Stimulated activated CD8-positive, alpha-beta memory T cell treated with anti-CD3 and anti-CD28 coated beads, Interleukin-7, amount 100 ng/mL, for 1 hour (primary cell): ENCODE measurements at places on chromosomes 2 and 18.

DNA sequence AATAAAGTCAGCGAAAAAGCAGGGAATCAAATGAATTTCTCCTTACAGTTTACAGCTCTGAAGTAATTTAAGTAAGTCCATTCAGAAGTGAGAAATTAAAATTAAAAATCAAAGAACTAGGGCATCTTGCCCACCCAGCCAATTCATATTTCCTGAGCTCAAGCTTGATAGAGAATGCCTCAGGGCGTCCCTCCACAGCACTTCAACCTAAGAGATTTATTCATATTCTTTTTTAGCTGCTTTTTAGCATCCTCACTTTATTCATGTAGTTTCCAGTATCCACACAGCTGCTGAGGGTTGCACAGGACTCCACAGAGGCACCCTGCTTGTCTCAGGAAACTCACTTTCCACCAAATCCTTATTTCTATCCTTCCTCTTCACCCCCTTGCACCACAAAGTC lies 900.3 kb downstream of the BCL11A start:
- no peak for DNase-seq

DNA sequence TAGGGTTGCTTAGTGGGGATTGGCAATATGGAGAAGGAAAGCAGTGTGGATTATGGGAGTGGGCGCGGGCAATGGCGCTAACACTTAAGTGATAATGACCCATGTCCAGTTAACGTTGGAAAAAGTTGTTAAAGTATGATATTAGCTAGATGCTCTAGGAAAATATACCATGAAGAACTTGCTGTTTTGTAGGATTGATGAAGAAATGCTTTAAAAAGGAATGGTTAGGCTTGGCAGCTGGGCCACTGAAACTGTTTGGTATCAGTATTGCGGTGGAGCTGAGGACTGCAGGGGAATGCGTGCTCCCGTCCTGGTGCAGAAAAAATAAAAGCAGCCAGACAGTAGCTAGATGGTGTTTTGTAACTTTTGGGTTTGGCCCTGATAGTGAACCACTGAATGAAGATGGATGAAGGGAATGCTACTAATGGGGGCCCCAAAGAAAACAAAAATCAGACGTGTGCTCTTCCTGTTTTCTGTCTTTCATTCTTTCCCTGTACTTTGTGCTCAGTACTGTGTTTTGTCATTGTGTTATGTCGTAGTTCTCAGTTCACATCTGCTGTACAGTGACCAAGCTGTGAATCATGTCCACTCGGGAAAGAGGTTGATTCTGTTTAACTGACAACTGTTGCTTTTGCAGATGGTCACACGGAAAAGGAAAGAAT lies 999 bp downstream of the INSIG2 start:
- DNase-seq, result no peak

- DNase-seq, result no peak
Observed at GRCh38 chr18:24063121-24063731, 48.7 kb downstream of the TTC39C start.

DNA sequence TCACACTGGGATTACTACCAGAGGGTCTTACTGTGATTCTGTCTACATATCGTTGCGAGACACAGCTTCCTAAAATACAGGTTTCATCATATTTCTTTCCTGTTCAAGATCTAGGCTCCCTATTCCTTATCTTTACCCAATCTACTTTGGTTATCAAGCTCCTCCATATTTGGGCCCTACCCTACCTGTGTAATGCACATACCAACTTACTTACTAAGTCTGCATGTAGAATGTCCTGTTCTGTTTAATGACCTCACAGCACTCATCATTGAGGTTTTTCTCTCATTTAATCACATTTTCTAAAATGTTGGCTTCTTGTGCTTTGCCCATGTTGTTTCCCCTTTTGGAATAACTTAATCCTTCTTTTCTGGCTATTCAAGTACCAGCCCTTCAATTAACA lies 551.1 kb downstream of the ZEB2 start:
- DNase-seq, result no peak

GRCh38 chr18:811892-812375 lies at the start of gene YES1:
Gene YES1, minus strand, starts transcription at chr18:812242. Its CDS starts 55,415 bp downstream, at chr18:756827.
- no peak for DNase-seq

GRCh38 chr18:24319757-24320156 lies 77.9 kb downstream of the OSBPL1A start:
- no peak for DNase-seq

DNA sequence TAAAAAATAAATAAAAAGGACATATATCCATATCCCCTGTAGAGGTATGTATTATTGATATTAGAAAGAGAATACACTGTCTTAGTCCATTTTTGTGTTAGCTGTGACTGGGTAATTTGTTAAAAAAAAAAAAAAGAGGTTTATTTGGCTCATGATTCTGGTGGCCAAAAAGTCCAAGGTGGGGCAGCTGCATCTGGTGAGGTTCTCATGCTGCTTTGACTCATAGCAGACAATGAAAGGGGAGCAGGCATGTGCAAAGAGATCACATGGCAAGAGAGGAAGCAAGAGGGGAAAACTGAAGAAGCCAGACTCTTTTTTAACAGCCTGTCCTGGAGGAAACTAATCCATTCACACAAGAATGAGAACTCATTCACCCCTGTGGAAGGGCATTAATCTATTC lies 101.6 kb upstream of the MAP4K3 start:
- DNase-seq, result no peak

GRCh38 chr2:74700643-74701372 lies 46.8 kb downstream of the SEMA4F start:
- DNase-seq, result no peak

- DNase-seq, result no peak
Observed at GRCh38 chr18:77206676-77207374, 42.8 kb upstream of the GALR1 start.

DNA sequence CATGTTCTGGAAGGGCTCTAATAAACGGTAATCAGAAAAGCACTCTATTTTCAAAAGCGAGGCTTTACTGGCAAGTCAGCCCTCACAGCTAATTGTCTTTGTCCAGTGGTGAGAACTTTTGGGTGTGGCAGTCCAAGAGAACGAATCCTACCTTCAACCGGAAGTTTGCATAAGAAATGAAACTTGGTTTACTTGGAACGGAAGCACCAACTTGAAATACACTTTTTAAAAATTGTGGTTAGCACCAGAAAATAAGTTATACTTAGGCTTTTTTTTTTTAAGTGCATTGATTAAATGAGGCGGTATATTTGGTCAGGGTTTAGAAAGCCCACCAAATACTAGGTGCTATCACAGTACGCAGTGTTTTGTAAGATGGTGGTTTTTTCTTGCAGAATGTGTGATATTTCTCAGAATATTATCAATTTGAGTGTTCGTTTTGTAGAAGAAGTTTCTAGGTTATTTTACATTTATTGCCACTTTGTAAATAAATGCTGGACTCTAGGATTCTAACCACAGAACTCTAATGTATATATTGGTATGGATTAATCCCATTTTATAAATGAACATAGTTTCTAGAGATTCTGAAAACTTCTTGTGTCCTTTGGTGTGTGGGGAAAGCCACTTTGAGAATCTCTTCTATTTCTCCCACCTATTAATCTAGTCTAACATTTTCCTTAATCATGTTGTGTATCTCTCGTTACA lies 1.2 kb downstream of the MYL12A start:
- DNase-seq, result no peak

DNA sequence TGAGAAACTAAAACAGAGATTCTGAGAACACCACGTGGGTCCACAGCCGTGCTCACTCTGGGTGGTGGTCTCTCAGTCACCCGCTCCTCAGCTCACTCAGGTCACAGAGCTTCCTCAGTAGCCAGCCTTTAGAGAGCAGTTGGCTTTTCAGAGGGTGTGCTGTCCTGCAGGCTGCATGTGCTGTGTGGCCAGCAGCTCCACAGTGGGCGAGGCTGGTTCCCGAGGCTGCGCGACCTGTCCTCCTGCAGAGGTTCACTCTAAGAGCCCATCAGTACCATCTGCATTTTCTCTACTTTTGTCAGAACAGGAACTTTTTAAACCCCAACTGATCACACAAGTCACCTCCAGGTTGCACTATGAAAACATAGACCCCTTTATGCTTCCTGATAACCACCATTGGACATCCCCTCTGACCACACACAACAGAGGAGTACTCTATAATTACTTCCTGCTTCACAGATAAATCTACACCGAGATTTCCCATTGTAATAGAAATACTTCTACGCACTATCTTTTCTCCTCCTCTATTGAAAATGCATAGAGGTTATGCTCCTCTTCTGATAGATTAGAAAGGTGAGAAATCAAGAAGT lies 93.1 kb downstream of the GYPC start:
- no peak for DNase-seq

DNA sequence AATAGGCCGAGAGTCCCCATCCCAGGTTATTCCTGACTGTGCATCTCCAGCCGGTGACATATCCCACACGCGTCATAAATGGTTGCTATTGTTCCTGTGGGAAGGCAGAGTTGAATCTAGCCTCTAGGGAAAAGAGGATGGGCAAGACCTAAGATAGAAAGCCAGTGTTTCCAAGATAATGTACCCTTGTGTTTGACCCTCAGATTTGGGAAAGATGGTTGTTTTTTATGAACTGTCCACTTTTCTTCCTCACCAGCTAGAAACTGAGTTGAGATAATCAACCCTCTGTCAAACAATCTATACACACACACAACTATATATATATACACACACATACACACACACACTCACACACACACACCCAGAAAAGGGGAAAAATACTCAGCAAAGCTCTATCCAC lies 131.0 kb downstream of the PRKCE start:
- no peak for DNase-seq

- no peak for DNase-seq
Observed at GRCh38 chr2:5839550-5839949, 147.4 kb downstream of the SOX11 start.

DNA sequence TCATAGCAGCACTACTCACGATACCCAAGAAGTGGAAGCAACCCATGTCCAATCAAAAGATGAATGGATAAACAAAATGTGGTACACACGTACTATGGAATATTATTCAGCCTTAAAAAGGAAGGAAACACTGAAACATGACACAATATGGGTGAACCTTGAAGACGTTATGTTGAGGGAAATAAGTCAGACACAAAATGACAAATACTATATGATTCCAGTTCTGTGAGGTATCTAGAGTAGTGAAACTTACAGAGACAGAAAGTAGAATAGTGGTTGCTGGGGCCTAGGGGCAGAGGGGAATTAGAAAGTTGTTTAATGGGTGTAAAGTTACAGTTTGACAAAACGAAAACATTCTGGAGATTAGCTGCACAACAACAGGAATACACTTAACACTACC lies 24.7 kb downstream of the TLK1 start:
- DNase-seq, result no peak

DNA sequence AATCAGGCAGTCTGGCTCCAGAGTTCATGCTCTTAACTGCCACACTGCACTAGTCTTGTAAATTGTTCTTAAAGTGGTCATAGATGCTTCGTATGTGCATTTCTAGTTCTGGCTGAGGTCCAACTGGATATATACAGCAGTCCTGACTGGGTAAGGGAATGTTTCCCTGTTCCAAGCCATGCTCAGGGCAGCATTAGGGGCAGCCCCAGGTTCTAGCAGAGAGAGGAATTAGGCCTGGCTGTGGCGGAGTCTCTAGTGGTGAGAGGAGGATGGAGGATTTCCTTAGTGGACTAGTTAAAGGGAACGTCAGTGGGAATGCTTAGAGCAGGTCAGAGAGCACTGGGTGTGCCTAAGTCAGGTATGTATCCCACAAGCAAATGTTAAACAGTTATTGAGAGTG lies 28.0 kb downstream of the UBE2E3 start:
- DNase-seq, result no peak

GRCh38 chr2:226877491-226877890 lies 41.6 kb downstream of the RHBDD1 start:
- DNase-seq, result no peak

DNA sequence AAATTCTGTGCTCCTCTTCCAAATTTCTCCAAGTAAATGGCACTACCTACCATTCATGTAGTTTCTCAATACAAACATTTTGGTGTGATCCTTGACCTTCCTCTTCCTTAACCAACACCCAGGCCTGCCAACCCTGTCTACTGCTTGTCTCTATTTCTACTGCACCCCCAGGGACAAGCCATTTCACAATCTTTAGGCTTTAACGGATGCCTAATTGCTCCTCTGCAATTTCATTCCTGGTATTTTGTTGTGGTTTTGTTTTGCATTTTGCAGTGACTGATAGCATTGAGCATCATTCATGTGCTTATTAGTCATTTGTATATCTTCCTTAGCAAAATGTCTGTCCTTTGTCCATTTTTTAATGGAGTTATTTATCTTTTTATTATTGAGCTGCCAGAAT lies 10.0 kb downstream of the FAP start:
- no peak for DNase-seq

DNA sequence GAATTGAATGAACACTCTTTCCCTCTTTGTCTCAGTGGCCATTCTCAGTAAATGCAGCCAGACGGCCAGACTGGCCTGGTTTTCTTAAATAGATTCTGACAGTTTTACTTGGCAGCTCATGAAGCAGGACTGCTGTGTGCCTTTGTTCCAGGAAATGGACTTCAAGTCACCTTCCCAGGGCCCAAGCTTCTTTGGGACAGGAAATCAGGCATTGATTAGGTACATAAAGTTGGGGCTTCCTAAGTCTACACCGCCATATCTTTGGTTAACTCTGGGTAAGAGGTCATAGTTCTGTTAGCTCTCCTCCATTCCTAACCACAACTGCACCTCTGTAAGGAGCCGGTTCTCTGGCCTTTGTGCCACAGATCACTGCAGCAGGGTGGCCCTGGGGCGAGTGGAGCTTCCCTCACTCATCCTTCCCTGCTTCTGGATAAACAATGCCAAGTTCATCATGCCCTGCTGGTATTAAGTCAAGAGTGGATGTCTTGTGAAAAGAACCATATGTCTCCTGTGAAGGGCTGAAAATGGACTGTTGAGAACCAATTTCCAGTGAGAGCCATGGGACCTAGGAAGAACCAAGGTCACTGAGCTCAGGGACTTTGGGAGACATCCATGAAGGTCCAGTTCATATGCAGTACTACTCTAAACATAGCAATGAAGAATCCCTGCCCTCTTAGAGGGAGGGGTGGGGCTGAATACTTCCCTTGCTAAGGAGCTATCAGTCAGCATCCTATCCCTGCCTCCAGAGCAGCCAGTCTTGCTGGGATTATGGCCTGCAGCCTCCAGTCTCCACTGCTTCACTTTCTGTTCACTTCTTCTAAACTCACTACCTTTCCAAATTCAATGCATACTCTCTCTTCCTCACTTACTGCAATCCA lies 122.6 kb upstream of the XPO1 start:
- DNase-seq, result no peak

GRCh38 chr18:62066102-62066818 lies 120.6 kb downstream of the PIGN start:
- no peak for DNase-seq

- no peak for DNase-seq
Observed at GRCh38 chr2:162968306-162968705, 129.7 kb upstream of the KCNH7 start.

- DNase-seq, result no peak
Observed at GRCh38 chr2:171882089-171882769, 11.8 kb downstream of the SLC25A12 start.

- DNase-seq, result no peak
Observed at GRCh38 chr18:39702888-39703287, 2137.3 kb upstream of the CELF4 start.

GRCh38 chr2:184555352-184555751 lies 43.0 kb upstream of the ZNF804A start:
- DNase-seq, result no peak
